ENCODE measurements at places on chromosomes 3 and 15.
A peak's percentile ranks its signal among the peaks of the same experiment; 100 is the strongest.

DNA sequence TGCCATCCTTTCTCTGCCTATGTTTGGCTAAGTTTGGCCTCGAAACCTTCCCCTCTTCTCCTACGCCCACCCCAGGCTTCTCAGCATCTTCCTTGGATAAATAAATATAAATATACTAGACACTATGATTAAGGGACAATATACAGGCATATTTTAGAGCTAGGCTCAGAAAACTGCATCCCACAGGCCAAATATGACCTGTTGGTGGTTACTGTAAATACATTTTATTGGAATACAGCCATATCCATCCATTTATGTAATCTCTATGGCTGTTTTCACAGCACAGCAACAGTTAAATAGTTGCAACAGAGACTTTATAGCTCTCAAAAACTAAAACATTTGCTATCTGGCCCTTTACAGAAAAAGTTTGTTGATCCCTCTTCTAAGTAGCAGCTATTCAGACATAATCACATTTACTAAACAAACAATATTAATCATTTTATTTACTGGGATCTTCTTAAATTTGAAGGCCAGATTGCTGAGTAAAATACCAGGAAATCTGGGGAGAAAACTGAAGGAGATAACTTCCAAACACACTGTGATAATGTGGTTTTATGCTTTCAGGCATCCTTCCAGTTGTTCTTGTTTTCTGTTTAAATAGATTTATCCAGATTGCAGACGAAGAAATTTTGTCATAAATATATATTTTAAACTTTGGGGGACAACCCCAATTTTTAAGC lies 269.7 kb upstream of the THRB start:
- DNase-seq = no peak

DNA sequence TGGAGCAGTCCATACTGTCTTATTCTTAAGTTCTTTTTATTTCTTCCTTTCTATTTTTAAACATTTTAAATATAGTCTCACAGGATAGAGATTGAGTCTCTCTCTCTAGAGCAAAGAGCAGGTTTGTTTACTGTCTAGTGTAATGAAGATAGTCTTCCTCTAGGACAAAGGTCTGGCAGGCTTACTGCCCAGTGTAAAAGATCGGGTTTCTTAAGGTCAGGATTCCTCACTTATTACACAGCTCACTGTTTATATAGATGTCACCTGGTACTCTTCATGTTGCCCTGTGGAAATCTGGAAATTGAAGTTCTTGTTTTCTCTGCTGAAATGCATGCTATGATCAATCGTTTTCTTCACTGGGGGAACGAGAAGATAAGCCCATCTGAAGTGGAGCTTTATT lies 76.0 kb downstream of the ZBBX start:
- DNase-seq = no peak

DNA sequence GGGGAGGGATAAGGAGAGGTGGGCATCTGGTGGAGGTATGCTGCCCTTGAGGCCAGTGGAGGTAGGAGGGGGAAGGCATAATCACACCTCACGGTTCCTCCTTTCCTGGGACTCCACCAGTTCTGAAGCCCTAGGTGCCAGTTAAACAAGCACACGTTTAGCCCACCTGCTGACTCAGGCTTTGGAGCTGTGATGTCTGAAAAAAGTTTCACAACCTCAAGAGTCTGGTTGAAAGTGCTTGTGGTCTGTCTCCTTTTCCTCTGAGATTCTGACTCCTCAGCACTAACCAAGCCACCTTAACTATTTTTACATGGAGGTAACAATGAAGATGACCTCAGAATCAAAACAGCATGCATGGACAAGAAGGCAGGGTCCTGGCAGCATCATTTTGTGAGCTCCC lies 23.0 kb downstream of the HPS3 start:
- DNase-seq = no peak

DNA sequence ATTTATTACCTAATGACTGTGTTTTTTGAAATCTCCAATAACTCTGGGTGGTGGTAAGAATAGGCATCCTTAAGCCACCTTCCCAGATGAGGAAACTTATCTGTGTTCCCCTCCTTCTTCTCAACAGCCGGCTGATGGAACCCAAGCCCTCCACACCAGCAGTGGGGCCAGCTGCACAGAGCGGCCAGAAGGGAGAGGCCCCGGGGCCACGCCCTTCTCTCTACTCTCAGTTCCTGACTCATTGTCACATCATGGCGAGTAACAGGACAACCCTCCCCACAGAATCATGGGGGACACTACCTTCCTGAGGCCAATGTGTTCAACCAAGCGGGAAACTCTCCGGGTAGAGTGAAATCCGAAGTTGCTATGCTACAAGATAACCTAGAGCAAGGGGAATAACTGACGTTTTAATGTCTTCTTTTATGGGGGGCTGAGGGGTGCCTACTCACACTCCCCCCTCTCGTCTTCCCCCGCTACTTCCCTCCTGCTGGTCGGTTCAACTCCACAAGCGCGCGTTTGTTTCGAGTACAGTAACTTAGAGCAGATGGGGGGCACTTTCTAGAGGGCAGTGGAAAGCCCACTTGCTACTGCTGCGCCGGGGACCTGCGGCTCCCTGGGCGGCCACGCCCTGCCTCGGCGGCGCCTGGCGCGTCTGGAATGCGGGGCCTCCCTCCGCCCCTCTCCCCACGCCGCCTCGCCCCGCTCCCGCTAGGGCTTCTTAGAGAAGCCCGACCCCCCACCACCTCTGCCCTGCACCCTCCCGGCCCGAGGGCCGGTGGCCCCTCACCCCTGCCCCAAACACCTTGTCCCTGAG lies 621 bp downstream of the ANXA2 start:
- peak; percentile 31 for DNase-seq

- DNase-seq = no peak
Measured at GRCh38 chr3:127799476-127800222, 22.7 kb downstream of the MGLL start.

DNA sequence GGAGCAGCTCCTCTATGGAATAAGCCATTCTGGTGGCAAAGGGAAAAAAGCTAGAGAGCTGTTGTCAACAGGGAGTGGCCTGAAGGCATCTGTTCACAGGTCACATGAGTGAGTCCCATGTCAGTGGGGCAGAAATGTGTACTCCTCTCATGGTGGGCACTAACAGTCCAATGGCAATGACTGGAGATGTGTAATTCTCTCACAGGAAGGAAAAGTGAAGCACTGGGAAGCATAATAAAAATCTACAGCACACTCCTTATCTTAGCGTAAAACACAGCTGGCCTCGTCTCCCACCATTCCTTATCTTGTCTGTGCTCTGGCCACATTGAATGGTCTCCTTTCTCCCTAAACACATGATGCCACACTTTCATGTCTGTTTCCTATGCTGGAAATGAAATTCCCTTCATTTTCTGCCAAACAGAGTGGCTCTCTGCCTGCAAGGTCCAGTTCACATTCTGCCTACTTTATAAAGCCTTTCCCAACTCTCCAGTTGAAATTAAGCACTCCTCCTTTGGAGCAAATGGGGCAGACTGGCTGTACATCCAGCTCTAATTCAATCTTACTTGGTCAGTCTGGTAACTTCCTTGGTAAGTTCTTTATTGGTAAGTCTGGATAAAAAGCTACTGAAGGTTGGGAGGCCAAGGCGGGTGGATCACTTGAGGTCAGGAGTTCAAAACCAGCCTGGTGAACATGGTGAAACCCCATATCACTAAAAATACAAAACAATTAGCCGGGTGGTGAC lies 139.8 kb downstream of the RPL22L1 start:
- DNase-seq = no peak
